ENCODE measurements at places on chromosomes 13 and 19.

DNA sequence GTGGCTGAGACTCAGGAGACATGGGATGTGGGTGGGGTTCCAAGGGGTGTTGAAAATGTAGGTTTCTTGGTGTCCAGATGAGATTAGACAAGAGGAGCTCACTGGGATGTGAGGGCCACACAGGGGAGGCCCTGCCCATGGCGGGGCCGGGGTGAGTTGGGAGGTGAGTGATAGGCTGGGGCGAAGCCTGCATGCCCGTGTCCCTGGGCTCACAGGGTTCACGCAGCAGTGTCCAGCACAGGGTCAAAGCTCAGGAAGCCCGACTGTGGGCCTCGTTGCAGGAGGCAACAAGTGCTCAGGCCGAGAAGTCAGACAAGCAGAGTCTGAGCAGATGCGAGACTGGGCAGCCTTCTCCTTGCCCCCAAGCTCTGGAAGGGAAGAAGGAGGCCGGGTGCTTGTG is 27.2 kb downstream of the CCDC8 start:
- no peak for DNase-seq

DNA sequence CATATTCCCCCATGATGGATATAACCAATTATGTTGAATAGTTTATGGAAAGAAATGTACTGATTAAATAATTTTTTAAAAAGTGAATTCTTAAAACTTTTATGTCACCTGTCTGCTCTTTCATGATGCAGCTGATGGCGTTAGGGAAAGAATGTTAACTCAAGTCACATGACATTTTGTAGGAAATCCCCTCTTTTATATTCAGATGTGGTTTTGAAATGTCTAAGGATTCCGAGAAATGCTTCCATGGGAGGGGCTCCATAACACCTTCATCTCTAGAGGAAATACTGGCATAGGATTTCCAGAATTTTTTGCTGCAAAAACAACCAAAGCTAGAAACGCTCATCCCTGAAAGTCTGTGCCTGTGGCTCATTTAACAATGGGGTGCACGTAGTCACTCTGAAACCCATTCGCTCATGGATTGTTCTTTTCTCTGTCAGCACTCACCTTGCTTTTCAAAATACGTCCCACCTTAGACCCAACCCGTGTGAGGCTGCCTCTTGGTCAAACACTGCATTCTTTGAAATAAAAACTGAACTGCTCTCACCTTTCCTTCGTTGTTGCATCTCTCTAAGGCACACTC is 288.9 kb downstream of the SHISA2 start:
- DNase-seq = no peak

DNA sequence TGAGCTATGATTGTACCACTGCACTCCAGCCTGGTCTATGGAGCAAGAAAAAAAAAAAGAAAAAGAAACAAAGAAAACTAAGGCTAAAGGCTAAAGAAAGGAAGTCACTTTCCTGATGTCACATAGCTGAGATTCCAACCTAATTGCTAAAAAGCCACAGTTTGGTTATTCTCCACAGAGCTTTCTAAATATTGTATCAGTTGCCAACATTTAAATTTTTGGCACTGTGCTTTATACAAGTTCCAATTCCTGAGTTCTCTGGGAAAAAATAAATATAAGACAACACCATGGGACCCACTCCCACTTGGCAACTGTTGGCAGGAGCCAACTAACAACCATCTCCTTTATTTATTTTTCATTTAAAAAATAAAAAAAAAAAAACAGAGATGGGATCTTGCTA is 11.2 kb upstream of the LYPD3 start:
- DNase-seq = no peak

DNA sequence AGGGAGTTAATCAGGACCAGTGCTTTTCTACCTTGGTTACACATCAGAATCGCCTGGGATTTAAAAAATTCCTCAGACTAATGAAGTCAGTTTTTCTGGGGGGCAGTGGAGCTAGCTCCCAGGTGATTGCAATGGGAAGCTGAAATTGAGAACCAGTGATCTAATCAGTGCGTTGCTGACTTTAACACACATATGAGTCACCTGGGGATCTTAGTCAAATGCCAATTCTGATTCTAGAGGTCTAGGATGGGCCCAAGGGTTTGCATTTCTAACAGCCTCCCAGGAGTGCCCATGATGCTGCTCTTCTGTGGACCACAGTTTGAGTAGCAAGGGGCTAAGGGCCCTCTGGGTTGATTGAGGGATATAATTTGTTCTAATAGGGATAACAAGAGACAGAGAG is 54.5 kb downstream of the KL start:
- DNase-seq = no peak

- DNase-seq = peak; percentile 10
Measured at GRCh38 chr19:38266981-38267597, 2.7 kb downstream of the SPINT2 start.

GRCh38 chr19:49881672-49882394 is 4.3 kb downstream of the TBC1D17 start:
- no peak for DNase-seq

- no peak for DNase-seq
Measured at GRCh38 chr19:16377521-16377920, 52.9 kb downstream of the KLF2 start.

DNA sequence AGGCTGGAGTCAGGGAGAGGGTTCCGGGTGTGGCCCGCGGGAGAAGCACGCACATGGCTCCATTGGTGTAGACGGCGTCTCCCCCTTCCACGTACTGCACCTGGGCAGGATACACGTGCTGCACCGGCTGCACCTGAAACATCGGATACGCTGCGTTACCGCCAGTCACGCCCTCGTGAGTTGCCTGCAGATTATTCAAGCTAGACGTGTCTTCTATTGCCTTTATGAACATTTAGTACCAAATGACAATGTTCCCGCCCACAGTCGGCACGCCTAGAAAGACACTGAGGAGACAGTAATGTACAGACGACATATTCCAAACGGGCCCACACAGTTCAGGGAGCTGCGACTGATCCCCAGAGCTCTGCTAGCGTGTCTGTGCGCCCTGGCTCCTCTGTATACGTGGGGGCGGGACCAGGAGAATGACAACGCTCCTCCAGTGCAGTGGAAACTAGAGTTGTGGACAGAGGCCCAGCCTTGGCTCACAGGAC is 64.1 kb upstream of the RANBP3 start:
- no peak for DNase-seq

Measured in NCI-H2171 treated with DMSO at 0.1 percent for 48 hours (cell line).